Heart right ventricle (tissue), 16 donors: ENCODE measurements at places on chromosomes 6 and 20. TPM values are rescaled to one million over a fixed set of nuclear protein-coding genes. Genes with fewer than 3 reads are reported as not detected.
A peak's percentile ranks its signal among the peaks of the same experiment; 100 is the strongest.

GRCh38 chr6:117472667-117473066 lies 9.8 kb upstream of the DCBLD1 start:
- DNase-seq, result no peak

GRCh38 chr6:148959008-148959407 lies 212.2 kb downstream of the UST start:
- DNase-seq, result no peak

Gene BPIFB4
- polyA plus RNA-seq, result not detected

Gene RIN2
- 22.3 TPM for polyA plus RNA-seq

Gene NKX2-2
- not detected for polyA plus RNA-seq

Gene SUPT3H
- polyA plus RNA-seq, result 6.1 TPM

Gene OR14J1
- polyA plus RNA-seq, result not detected

Gene GPR63
- 0.44 TPM for polyA plus RNA-seq

Gene PHF10
- 29.9 TPM for polyA plus RNA-seq

DNA sequence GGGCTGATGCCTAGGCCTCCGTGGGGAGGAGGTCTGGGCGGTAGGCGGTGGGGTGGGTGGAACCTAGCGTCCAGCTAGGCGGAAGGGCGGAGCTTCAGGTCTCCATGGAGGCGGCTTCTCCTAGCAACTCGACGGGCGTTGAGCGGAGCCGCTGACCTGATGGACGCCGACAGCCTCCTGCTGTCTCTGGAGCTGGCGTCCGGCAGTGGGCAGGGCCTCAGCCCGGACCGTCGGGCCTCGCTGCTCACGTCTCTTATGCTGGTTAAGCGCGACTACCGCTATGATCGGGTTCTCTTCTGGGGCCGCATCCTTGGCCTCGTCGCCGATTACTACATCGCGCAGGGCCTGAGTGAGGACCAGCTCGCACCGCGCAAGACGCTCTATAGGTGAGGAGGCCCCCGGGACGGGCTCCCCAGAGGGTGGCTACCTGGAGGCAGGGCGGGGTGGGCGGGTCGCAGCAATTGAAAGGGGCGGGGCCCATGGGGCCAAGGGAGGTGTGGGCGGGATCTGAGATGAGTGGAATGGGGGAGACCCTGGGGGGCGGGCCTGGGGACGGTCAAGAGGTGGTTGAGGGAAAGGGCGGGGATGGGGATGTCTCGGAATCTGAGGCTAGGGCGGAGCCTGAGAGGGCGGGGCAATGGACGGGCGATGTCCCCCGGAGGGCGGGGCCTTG lies at the start of gene RSPH9:
TSS of gene RSPH9 (plus strand) at position 97 of the 673 bp plus-strand sequence. CDS start at position 160, 63 bp downstream.
- peak; percentile 61 for DNase-seq

Gene TMEM74B
- polyA plus RNA-seq, result 17.5 TPM

Gene PHACTR1
- 17.0 TPM for polyA plus RNA-seq

GRCh38 chr20:38135651-38136420 lies 29.2 kb downstream of the TGM2 start:
- no peak for DNase-seq

DNA sequence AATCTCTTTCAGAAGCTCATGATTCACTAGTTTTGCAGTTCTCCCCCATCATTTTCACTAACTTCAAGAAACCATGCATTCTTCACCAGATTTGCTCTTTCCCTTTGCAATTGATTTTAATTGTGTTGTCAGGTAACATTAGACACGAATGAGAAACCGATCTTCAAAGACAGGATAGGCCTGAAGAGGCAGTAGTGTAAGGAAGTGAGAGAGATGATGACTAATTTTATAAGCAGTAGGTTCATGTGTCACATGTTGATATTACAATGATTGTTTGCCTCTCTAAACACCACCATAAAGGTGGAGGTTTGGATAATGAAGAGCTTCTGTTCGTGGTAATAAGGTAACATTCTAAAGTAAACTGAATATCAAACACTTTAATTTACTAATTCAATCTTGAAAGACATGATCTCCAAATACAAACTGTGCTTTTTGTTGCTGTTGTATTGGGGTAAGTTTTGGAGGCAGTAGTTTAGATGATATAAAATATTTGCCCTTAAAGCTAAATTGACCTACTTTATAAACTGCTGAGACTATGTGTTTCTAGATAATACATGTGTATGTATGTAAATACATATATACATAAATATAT lies 207.2 kb downstream of the PHACTR1 start:
- DNase-seq, result no peak

- DNase-seq, result no peak
These were observed 904.3 kb upstream of the FLRT3 start for GRCh38 chr20:15241681-15242080.

DNA sequence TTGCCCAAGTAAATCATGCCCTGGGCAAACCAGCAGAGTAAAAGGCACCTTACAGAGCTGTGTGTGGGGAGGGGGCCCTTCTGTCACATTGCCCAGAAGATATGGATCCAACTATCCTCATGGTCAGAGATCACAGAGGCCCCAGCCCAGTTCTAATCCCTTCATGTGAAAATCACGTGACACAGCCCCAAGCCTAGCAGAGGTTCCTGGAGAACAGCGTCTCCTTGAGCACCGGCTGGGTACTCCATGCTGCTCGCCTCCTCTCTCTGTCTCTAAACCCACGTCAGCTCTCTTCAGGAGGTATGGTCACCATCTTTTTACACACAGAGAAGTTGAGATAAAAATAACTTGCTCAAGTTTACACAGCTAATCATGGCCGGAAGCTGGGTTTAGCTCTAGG lies 230.2 kb downstream of the ANKRD60 start:
- DNase-seq, result no peak

DNA sequence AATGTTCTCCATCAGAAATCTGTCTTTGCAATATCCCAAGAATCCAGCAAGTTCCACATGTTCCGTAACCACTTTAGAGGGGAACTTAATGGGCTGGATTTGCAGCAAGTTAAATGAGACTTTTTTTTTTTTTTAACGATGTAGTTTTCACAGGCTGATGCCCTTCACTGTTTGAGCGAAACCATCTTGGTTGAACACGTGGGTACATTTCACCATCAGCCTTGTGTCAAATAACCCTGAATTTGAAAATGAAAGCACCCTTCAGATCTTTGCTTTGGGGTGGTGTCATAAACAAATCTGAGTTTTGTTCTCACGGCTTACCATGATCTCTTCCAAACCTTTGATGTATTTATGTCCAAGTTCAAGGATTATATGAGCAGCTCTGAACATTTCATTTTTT lies 73.7 kb upstream of the EXOC2 start:
- DNase-seq, result no peak

Gene PRR18
- polyA plus RNA-seq, result 0.03 TPM

Gene CYP24A1
- polyA plus RNA-seq, result not detected

Gene CBLN4
- not detected for polyA plus RNA-seq

DNA sequence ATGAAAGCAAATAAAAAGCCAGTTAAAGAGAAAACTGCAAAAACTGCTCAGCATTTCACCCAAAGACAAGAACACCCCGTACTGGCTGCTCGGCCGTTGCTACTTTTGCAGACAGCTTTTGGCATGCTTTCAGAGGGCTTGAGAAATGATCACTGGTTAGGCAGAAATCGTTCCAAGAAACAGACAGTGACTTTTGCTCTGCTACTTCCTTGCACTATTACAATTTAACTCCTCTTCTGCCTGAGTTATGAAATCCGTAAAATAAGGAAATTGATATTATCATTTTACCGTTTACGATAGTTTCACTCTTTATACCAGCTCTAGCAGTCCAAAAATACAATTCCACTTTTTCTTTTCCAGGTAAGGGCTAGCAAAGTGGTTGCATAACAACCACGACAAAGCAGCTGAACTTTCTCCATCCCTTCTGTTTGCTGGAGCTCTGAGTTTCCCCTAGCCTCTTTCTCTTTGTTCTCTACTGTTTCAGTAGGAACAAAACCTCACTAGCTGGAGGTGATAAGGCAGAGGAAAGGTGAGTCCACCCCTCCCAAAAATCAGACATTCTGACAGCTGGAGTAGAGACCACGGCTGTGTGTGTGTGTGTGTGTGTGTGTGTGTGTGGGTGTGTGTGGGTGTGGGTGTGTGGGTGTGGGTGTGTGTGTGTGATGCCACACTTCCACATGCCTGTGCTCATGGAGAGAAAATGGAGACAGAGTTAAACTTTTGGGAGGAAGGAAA lies 191.8 kb upstream of the RREB1 start:
- DNase-seq, result peak; percentile 41

DNA sequence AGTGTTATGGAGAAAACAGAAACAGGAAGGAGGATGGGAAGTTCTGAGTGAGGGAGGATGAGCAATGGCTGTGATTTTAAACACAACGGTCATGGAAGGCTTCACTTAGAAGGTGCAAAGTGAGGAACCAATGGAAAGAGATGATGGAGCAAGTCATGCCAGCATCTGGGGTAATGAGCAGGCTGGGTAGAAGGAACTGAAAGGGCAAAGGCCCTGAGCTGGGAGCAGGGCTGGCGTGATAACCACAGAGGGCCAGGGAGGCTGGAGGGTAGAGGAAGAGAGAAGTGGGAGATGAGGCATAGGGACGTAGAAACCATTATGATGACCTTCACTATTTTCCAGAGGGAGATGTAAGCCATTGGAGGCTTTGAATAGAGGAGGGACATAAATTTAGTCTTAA lies 43.6 kb downstream of the NHLRC1 start:
- no peak for DNase-seq

DNA sequence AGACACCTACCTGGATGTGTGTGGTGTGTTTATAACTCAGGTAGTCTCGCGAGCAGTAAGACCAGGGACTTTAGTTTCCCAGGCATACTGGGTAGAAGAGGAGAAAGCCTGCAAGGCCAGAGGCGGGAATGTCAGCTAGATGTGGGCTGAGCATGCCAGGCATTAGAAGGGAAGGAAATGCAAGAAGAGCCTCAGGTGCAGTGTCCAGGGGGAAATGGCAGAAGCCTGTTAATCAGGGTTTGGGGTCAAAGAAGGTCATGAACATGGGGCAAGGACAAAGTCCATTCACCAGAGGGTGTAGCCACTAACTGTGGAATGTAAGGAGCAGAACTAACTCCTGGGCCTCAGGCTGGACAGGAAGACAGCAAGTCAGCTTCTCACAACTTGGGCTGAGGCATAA lies 305.0 kb downstream of the SMOC2 start:
- DNase-seq, result no peak

- DNase-seq, result no peak
These were observed 618.7 kb downstream of the PKHD1 start for GRCh38 chr6:51468704-51469103.

DNA sequence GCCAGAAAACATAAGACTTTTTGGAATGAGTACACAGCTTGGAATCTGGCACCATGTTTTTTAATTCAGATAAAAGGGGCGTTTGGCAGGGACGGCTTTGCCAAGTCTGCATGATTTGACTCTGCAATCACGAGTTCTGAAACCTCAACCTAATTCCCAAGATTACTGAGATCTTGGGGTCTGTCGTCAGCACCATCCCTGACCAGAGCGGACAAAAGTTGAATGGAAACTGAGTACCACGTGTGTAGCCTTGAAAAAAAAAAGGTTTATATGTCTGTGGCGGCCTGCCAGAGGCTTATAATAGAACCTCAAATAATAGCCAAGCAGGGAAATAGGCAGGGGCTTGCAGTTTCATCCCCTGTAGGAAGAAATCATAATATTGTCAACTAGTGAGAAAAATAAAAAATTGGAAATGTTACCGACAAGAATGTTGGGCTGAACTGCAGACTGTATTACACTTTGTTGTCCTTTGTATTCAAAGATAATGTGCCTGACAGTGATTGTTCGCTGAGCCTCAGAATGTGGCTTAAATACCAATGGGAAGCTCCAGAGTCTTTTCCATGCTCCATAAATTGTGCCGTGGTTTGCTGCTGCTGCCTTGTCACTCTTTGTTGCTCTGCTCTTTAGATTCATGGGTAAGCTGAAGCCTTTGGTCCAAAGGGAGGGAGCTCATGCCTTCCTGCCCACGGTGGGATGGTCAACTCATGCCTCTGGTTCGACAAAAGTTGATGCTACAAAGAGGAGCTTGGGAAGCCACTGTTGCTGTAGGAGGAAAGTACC lies 118.8 kb upstream of the ARID1B start:
- no peak for DNase-seq

- DNase-seq, result no peak
These were observed 175.7 kb downstream of the TBX18 start for GRCh38 chr6:84588697-84589080.

Gene NOX3
- polyA plus RNA-seq, result not detected

DNA sequence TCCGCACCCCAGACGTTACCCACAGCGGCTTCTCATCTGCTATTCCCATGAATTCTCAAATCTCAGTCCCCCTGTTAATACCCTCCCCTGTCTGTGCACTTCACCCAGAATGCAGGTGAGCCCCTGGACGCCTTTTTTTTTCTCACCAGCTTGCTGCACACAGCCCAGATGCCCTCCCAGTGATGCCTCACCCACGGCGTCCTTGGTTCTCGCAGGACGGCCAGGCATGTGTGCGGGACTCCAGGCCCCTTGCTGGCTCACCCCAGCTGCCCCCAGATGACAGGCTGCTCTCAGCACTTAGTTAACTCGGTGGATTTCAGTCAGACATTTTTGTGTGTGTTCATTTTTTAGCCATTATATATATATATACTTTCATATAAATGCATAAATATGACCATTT lies 25.4 kb upstream of the PI16 start:
- DNase-seq, result no peak

DNA sequence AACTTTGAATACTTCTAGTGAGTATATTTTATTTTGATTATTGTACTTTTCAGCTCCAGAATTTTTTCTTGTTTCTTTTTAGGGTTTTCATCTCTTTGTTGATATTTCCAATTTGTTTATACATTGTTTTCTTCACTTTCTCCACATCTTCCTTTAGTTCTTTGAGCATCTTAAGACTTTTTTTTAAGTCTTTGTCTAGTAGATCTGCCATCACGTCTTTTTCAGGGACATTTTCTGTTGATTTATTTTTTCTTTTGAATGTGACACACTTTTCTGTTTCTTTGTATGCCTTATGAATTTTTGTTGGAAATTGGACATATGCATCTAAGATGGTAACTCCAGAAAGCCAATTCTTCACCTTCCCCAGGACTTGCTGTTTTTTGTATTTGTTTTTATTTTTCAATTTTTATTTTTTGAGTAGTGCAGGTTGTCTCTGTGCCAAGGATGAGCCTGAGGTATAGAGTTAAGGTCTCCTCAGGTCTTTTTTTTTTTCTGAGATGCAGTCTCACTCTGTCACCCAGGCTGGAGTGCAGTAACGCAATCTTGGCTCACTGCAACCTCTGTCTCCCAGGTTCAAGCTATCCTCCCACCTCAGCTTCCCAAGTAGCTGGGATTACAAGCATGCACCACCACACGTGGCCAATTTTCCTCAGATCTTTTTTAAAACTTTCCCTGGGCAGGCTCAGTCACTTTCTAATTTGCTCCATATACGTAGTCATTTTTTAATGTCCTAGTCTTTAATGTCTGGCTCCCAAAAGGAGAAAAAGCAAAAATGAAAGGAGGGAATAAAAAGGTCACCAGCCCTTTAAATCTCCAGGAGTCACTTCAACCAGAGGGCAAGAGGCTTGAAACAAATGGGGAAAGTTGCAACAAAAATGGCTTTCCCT lies 6.7 kb upstream of the CMTR1 start:
- DNase-seq, result no peak

- DNase-seq, result no peak
These were observed 227.3 kb downstream of the PREX1 start for GRCh38 chr20:48600470-48600945.

Gene OPN5
- polyA plus RNA-seq, result 0.15 TPM

GRCh38 chr20:37566590-37567330 lies 39.1 kb upstream of the BLCAP start:
- DNase-seq, result no peak
